ENCODE measurements at places on chromosomes 11 and 22. TPM values are rescaled to one million over a fixed set of nuclear protein-coding genes. Genes with fewer than 3 reads are reported as not detected.
A peak's percentile ranks its signal among the peaks of the same experiment; 100 is the strongest.

DNA sequence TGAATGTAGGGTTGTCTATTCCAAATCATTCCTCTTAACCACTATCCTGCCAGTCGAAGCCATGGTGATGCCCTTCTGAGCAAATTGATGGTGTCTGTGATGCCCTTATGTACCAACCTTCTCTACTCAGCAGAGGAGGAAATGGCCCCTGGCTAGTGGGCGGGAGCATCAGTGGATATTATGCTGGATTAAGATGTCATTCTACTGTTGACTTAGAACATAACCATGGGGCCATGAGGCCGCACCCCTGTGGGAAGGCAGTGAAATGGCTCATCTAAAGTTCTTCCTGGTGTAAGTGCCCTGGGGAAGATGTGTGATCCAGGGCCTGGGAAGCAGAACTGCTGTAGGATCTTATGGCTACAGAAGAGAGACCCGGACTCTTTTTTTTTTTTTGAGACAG lies 20.7 kb upstream of the P2RY2 start:
- no peak overlapping the region for H3K4me3 ChIP-seq
- peaks cover 73% of the 10 kb centered on the region for H3K4me1 ChIP-seq
- peak overlapping the region; percentile 75 for H3K27ac ChIP-seq

The AGBL2 gene
- polyA plus RNA-seq, result 10.6 TPM

The SLC22A9 gene
- 0.04 TPM for polyA plus RNA-seq

- H3K27me3 ChIP-seq, result no peaks in the 10 kb centered on the region
- H3K4me1 ChIP-seq, result no peaks in the 10 kb centered on the region
- peaks cover 5% of the 10 kb centered on the region for H3K36me3 ChIP-seq
- H3K27ac ChIP-seq, result no peak overlapping the region
- DNase-seq, result no peak
Measured at GRCh38 chr11:12534549-12534948, 139.7 kb upstream of the TEAD1 start.

The IL18 gene
- 60.7 TPM for polyA plus RNA-seq

GRCh38 chr22:29156507-29156906 lies 49.2 kb upstream of the EMID1 start:
- H3K27me3 ChIP-seq, result no peaks in the 10 kb centered on the region
- H3K4me3 ChIP-seq, result no peak overlapping the region
- H3K36me3 ChIP-seq, result no peaks in the 10 kb centered on the region
- H3K27ac ChIP-seq, result no peak overlapping the region

The PHETA2 gene
- 10.7 TPM for polyA plus RNA-seq

DNA sequence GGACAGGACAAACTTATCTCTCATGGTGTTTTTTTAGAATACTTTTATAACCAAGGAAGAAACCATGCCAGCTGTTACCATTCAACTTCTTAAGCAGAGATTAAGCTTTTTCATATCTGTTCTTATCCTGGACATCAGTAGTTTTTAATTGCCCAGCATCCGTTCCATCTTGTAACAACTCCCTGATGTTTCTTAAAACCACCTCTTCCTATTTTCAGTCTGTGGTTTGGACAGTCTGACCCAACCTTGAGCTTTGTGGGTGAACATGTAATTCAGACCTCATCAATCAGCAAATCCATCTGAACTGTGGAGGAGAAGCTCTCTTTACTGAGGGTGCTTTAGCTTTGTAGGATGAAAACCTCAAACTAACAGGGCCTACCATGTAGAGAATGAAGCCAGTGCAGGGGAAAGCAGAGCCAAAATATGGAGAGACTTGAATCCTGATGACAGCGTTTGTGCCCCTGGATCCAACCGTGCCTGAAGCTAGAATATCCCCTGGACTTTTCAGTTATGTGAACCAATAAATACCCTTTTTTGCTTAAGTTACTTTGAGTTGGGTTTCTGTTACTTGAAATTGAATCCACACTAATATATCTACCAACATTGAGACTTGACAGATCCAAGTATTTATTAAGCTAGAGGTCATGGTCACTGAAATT lies 9.4 kb downstream of the TUG1 start:
- DNase-seq, result no peak
- peaks cover 23% of the 10 kb centered on the region for H3K36me3 ChIP-seq
- H3K27me3 ChIP-seq, result no peaks in the 10 kb centered on the region
- no peak overlapping the region for H3K27ac ChIP-seq
- H3K4me3 ChIP-seq, result no peak overlapping the region
- no peaks in the 10 kb centered on the region for H3K4me1 ChIP-seq

The RRP7A gene
- polyA plus RNA-seq, result 20.0 TPM

GRCh38 chr11:82718307-82718706 lies 15.4 kb downstream of the FAM181B start:
- DNase-seq, result no peak
- H3K27me3 ChIP-seq, result no peaks in the 10 kb centered on the region
- no peak overlapping the region for H3K4me3 ChIP-seq
- H3K36me3 ChIP-seq, result no peaks in the 10 kb centered on the region
- H3K4me1 ChIP-seq, result no peaks in the 10 kb centered on the region
- H3K27ac ChIP-seq, result no peak overlapping the region

The PC gene
- 12.5 TPM for polyA plus RNA-seq

The CYP2D6 gene
- 6.5 TPM for polyA plus RNA-seq

The SHISAL1 gene
- polyA plus RNA-seq, result 1.9 TPM

DNA sequence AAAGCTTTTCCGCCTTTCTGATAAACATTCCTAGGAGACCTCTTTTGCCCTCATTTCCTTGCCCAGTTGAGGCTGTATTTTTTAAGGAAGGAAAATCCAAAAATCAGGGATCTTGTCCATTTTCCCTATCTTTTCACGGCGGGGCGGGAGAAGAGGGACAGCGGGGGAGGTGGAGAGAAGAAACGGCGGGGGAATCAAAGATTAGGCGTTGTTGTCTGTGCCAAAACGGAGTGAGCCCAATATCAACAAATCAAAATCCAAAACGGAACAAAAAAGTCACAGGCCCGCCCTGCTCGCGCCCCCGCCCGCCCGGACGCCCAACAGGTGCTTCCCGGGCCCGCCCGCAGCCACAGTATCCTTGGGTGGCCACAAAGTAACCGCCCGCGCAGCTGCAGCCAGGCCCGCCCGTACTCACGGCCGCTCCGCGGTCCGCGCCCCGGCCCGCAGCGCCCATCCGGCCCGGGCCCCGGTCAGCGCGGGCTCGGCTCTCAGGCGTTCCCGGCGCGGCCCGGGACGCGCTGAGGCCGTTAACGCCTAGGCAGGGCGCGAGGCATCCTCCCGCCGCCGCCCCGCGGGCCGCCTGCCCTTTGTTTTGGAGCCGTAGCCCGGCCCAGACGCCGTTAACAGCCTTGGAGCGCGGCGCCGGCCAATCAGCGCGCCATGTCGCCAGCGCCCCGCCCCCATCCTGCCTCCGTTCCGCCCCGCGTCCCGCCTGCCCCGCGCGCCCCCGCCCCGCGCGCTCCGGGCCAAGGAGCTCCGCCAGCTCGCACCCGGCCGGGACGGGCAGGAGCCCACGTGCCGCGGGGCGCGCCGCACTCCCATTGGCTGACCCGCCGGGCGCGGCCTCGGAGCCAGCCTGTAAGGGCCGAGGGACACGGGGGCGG lies at the start of gene YPEL1:
Gene YPEL1 (minus strand): TSS at position 595 of the 884 bp plus-strand sequence. CDS start 25,050 bp downstream, outside the sequence.
- H3K4me1 ChIP-seq, result peaks cover 9% of the 10 kb centered on the region
- peaks cover 25% of the 10 kb centered on the region for H3K27me3 ChIP-seq
- peak within 1 kb of the TSS; percentile 7 for H3K27ac ChIP-seq
- DNase-seq, result peak; percentile 98
- peak within 1 kb of the TSS; percentile 41 for H3K4me3 ChIP-seq

DNA sequence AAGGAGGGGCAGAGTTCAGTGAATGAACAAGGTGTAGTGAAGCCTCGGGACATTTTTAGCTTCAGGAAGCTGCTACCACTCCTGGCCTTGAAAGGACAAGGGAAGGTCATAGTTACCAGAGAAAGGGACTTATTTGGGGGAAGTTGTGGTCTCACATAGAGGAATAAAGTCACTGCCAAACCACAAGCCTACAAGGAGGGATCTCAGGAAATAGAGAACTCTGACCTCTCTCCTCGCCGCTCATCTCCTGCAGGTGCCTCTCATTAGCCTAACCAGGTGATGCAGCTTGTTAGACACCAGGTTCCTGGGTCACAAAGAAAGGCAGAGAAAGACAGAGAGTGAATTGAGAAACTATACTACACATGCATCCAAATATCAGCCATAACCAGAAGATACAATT lies 14.3 kb upstream of the TOLLIP start:
- no peaks in the 10 kb centered on the region for H3K4me1 ChIP-seq
- H3K27ac ChIP-seq, result no peak overlapping the region
- no peak overlapping the region for H3K4me3 ChIP-seq
- H3K36me3 ChIP-seq, result no peaks in the 10 kb centered on the region
- H3K27me3 ChIP-seq, result peaks cover 3% of the 10 kb centered on the region
- no peak for DNase-seq

Measured in large intestine (tissue), 12 donors.